ENCODE measurements at places on chromosomes 12 and 14.

- no peak for DNase-seq
Observed at GRCh38 chr14:38255408-38255672, 553 bp downstream of the CLEC14A start.

GRCh38 chr14:89378119-89378518 lies 38.9 kb downstream of the FOXN3 start:
- DNase-seq = no peak

- DNase-seq = no peak
Observed at GRCh38 chr12:40942326-40942725, 245.8 kb upstream of the PDZRN4 start.

- DNase-seq = no peak
Observed at GRCh38 chr12:132807295-132808092, 21.2 kb downstream of the GOLGA3 start.

GRCh38 chr12:20368651-20369304 lies 441 bp downstream of the PDE3A start:
- no peak for DNase-seq

GRCh38 chr12:70418101-70418500 lies 52.0 kb downstream of the KCNMB4 start:
- DNase-seq = no peak

GRCh38 chr12:125971981-125972380 lies 906.7 kb downstream of the AACS start:
- no peak for DNase-seq

- DNase-seq = no peak
Observed at GRCh38 chr14:96592591-96593386, 90.6 kb downstream of the PAPOLA start.

DNA sequence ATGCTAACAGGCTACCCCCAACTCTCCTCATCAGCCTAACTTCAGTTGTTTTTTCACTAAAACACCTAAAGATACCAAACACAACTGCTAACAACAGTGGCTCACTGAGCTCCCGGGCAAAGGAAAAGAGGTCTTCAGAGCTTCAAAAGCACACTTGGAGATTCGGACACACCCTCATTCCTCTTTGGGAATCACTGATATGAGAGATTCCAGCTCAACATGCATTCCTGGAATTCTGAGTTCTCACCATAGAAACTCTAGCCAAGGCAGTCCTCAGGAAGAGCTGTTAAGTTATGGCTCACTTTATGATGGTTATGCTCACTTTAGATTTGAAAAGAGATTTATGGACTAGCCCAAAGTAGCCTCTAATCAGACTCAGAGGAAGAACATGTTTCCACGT lies 40.1 kb downstream of the STXBP6 start:
- no peak for DNase-seq

DNA sequence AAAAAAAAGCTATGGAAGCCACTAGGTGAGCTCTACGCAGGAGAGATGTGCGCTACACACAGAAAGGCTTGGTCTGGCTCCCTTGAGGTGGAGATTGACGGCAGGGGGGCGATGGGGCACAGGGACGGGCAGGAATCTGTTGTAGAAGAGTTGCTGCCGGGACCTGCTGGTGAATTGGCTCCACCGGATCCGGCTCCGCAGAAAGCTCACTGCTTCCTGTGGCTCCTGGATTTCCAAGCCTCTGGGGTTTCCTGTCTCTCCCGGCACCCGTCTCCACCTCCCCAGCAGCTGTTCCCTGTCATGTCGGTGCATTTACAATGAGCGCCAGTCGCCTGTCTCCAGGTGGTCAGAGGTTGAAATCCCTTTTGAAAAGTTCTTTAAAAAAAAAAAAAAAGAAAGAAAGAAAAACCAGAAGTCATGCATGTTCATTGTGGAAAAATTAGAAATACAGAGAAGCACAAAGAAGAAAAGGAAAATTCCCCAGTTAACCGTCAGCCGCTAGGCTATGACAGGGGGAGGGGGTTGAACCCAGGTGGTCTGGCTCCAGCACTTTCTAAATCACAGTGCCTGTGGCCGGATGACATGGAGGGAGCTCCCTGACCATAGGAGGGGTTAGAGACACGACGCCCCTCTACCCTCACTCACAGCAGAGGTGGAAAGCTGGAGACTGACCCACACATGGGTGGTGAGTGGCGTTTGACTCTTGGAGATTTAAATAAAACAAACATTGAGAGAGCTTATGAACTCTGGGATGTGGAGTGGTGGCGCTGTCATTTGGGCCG lies 20.8 kb downstream of the FAM222A start:
- DNase-seq = no peak

DNA sequence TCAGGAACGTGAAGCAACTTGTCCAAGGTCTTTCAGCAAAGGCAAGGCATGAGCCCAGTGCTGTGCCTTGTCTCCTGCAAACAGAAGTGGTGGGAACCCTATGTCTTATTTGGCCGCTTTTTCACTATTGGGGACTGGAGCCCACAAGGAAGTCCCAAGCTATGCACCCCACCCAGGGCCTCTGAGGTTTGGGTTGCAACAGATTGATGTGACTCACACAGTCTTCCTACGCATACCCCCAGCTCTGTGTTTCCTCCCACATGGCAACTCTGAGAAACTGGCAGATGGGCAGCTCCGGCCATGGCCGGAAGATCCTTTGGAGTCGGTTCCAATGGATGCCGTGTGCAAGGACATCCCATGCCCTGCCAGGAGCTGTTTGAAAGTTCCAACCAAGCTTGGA lies 28.3 kb upstream of the CMKLR1 start:
- DNase-seq = no peak

DNA sequence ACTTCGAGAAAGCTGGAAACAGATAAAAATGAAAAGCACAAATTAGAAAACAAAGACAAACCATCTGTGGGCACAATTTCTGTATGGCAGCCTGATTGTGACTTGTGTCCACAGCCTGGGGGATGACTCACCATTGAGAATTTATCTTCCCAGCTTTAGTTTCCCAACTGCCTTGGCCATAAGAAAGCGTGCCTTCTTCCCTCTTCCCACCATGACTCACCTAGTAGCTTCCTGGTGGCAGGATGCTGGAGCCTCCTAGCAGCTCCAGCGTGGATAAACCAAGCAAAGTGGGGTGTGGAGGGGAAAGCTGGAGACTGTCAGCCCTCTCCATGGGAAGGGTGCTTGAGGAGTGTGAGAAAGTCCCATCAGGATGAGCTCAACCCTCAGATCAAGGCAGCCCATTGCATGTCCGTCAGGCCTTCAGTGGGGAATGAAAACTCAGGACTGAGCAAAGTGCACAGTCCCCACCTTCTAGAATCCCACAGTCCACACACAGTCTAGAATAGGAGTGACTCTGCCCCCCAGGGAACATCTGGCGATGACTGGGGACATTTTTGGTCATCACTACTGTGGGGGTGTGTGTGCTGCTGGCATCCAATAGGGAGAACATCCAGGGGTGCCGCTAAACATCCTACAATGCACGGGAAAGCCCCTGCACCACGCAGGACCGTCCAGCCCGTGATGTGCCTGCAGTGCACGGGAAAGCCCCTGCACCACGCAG lies 22.4 kb upstream of the SERPINA6 start:
- no peak for DNase-seq

GRCh38 chr12:8953773-8954402 lies 4.4 kb upstream of the M6PR start:
- DNase-seq = no peak

DNA sequence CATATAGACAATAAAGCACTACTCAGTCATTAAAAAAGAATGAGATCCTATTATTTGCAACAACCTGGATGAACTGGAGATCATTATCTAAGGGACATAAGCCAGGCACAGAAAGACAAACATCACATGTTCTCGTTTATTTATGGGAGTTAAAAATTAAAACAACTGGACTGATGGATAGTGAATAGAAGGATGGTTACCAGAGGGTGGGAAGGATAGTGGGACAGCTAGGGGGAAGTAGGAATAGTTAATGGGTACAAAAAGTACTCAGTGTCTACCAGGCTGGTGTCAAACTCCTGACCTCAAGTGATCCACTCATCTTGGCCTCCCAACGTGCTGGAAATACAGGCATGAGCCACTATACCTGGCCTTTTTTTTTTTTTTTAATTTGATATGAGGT lies 56.7 kb upstream of the KTN1 start:
- DNase-seq = no peak

GRCh38 chr12:94754653-94755052 lies 104.3 kb upstream of the TMCC3 start:
- DNase-seq = no peak

GRCh38 chr14:30943694-30944093 lies 69.3 kb downstream of the COCH start:
- no peak for DNase-seq

DNA sequence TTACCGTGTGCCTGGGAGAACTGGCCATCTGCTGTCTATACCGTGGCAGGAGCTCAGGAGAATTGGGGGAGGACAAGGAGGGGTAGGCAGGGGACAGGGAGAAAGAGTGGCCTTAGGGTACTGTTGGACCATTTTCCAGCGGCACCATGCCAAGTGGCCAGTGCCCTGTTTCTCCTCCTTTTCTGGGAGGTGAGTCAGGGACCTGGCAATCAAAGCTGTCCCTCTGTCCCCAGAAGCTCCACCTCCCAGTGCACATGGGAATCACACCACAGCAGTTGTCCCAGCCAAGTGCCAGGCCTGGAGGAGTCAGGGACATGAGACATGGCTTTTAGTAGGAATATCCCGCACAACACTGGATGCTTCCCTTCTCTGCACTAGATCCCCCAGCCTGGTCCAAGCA lies 118.0 kb downstream of the GCH1 start:
- no peak for DNase-seq

DNA sequence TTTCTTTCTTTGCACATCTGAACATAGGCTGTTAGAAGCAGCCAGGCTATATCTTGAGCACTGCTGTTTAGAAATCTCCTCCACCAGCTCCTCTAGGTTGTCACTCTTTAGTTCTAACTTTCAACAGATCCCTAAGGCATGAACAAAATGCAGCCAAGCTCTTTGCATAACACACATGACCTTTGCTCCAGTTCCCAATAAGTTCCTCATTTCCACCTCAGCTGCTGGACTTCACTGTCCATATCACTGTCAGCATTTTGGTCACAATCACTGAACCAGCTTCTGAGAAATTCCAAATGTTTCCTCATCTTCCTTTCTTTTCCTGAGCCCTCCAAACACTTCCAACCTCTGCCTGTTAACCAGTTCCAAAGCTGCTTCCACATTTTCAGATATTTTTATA lies 27.6 kb upstream of the C14orf132 start:
- DNase-seq = no peak

- DNase-seq = no peak
Observed at GRCh38 chr14:53462931-53463778, 310.0 kb upstream of the DDHD1 start.

- no peak for DNase-seq
Observed at GRCh38 chr12:76946446-76946845, 67.6 kb upstream of the CSRP2 start.

DNA sequence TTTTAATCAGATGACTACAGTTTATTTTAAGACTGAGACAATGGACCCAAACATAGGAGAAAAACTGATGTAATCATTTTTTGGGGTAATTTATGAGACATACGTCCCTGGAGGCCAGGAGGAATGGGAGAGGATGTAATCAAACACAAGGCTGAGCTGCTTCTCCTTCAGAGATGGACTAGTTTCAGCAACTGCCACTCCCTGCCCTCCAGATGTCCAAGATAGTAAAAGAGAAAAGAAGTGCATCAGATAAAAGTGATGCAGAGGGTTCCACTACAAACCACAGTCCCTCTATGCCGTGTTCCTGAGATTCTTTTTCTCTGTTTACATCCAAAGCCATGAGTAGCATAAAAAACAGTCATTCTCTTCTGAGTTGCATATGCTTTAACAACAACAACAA lies 101.1 kb downstream of the DACT1 start:
- no peak for DNase-seq

GRCh38 chr12:52798671-52799504 lies 3.0 kb upstream of the KRT3 start:
- no peak for DNase-seq

DNA sequence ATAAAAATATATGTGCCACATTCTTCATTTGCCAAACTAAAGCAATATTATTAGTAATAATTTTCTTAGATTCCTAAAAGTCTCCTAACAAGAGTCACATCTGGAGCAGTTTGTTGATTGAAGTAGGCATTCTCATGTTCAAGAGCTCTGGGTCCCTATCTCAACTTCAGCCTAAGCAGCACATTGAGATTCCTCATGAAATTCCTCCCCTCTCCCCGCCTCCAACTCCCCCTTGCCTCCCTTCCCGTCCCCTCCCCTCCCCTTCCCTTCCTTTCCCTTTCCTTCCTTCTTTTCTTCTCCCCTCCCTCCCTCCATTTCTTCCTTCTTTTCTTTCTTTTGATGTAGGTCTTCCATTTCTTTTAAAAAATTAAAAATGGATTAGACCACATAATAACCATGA lies 48.7 kb upstream of the NAV3 start:
- DNase-seq = no peak

- DNase-seq = no peak
Observed at GRCh38 chr14:29587046-29587445, 340.6 kb downstream of the PRKD1 start.

- no peak for DNase-seq
Observed at GRCh38 chr14:66651536-66652220, 143.7 kb downstream of the GPHN start.

- DNase-seq = no peak
Observed at GRCh38 chr12:104426926-104427546, 29.7 kb upstream of the CHST11 start.

- no peak for DNase-seq
Observed at GRCh38 chr14:85461432-85462133, 68.4 kb upstream of the FLRT2 start.

DNA sequence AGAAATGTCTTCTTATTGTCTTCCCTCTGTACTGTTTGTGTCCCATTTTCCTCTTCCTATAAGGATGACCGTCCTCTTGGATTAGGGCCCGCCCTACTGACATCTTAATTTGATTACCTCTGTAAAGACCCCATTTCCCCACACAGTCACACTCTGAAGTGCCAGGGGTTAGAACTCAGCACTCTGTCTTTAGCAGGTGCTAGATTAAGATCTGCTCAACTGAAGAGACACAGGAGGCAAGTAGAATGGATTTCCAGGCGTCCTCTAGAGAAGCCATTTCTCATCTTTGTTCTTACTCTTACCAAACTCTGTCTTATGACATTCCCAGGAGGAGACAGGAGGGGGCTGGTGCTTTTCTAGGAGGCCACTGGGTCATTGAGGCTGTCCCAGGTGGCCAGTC lies 50.8 kb downstream of the VCPKMT start:
- no peak for DNase-seq
